ENCODE measurements at places on chromosomes 11 and 22. TPM values are rescaled to one million over a fixed set of nuclear protein-coding genes. Genes with fewer than 3 reads are reported as not detected.

CD3G gene
- not detected for total RNA-seq

FADS3 gene
- 157 TPM for total RNA-seq

OR52B6 gene
- not detected for total RNA-seq

LARGE2 gene
- total RNA-seq, result not detected

SCGB1C1 gene
- not detected for total RNA-seq

INTS4 gene
- total RNA-seq, result 23.1 TPM

SEPTIN3 gene
- total RNA-seq, result not detected

PSMD13 gene
- total RNA-seq, result 115 TPM

OR2D2 gene
- not detected for total RNA-seq

CHST1 gene
- total RNA-seq, result 12.3 TPM

GLB1L3 gene
- not detected for total RNA-seq

CASP5 gene
- not detected for total RNA-seq

C22orf23 gene
- 0.32 TPM for total RNA-seq

SCGB2A2 gene
- not detected for total RNA-seq

RTN4R gene
- 0.54 TPM for total RNA-seq

TTC12 gene
- 9.9 TPM for total RNA-seq

RASSF10 gene
- not detected for total RNA-seq

POTEH gene
- not detected for total RNA-seq

PDE3B gene
- total RNA-seq, result 0.36 TPM

SOX10 gene
- total RNA-seq, result not detected

MS4A15 gene
- not detected for total RNA-seq

OR4D5 gene
- total RNA-seq, result not detected

CREB3L1 gene
- 31.3 TPM for total RNA-seq

PAX6 gene
- total RNA-seq, result not detected

TIGD3 gene
- total RNA-seq, result not detected

PKNOX2 gene
- total RNA-seq, result 2.5 TPM

All from cardiac atrium fibroblast (primary cell).